HFFc6 (cell line): ENCODE measurements at places on chromosomes 2 and 18. TPM values are rescaled to one million over a fixed set of nuclear protein-coding genes. Genes with fewer than 3 reads are reported as not detected.

PTPRN gene
- 4.3 and 16.6 TPM in 2 replicates for total RNA-seq

CD8B2 gene
- not detected in 3 replicates for total RNA-seq

RGPD4 gene
- 0.05 and 0.09 TPM in 2 replicates for total RNA-seq

ABHD1 gene
- total RNA-seq = not detected in 3 replicates

ESPNL gene
- total RNA-seq = 1.5 to 3.9 TPM (median 1.6 TPM) in 3 replicates

CRYGC gene
- total RNA-seq = not detected in 3 replicates

PRSS56 gene
- not detected in 3 replicates for total RNA-seq

ABCB11 gene
- total RNA-seq = not detected in 3 replicates

PCBP1 gene
- 265 to 362 TPM (median 275 TPM) in 3 replicates for total RNA-seq

PROC gene
- not detected in 3 replicates for total RNA-seq

NXPH2 gene
- not detected in 2 replicates for total RNA-seq

RGPD3 gene
- total RNA-seq = not detected in 3 replicates

FSHR gene
- not detected in 3 replicates for total RNA-seq

DNA sequence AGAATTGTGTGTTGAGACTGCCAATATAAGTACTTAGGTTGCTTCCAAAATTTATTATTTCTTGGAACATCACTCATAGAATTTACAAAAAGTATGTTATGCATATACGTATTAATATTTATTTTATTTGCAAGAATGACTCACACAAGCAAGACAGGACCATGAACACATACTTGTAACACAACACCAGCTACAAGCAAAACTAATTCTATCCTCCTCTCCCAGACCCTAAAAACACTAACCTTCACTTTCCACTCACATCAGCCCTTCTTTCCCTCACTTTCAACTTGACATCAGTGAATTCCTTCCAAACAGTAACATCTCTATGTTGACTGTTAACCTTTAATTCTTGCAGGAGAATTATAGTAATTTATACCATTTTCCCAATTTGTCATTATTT is 24.3 kb downstream of the OSBPL1A start:
- DNase-seq = no peak

DNA sequence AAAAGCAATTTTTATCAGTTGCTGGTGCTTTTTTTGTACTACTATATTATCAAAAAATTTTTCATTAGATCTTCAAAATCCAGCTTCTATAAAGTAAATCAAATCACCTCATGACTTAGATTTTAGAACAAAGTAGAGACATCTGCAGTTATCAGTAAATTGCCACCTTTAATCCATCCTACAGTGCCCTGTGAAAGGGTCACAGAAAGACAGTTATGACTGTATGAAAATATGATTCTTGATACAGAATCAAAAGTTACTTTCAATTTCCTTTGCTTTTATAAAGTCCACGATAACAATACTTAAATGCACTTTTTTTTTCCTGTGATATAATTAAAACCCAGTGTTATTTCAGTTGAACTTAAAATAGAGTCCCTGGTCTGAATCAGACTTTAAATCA is 61.4 kb downstream of the PRPF40A start:
- no peak for DNase-seq

DNA sequence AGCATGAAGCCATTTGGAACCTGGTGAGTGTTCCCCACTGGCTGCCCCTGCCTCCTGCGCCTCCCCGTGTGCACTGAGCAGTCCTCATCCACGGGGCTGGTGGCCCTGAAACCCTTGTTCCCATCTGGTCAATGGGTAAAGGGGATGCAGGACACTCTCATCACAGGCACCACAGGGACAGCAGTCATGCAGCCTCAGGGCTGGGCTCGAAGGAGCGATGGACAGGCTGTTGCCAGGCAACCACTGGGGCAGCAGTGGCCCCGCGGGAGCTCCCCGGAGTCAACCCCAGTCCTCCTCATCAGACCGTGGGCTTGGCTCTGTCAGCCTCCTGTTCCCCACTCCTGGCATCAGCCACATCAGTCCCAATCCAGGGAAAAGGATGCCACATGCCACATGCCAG is 509.5 kb downstream of the EIPR1 start:
- DNase-seq = no peak

DNA sequence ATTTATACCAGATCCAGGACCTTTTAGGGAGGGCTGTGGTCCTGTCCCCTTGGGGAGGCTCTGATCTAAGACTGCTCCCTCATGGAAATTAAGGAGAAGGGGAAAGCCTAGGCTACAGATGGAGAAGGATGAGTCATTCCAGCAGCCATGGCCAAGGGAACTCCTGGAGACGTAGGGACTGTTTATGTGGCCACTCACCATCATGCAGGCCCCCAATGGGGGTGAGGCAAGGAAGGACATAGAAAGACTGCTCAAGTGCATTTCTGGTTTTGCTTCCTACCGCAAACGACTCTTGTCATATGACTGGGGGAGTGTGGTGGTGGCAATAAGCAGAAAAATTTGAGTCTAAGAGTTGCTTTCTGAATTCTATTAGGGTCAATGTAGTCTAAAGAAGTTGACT is 54.0 kb upstream of the CYP1B1 start:
- DNase-seq = no peak

GRCh38 chr2:74741629-74742028 is 87.6 kb downstream of the SEMA4F start:
- no peak for DNase-seq

DNA sequence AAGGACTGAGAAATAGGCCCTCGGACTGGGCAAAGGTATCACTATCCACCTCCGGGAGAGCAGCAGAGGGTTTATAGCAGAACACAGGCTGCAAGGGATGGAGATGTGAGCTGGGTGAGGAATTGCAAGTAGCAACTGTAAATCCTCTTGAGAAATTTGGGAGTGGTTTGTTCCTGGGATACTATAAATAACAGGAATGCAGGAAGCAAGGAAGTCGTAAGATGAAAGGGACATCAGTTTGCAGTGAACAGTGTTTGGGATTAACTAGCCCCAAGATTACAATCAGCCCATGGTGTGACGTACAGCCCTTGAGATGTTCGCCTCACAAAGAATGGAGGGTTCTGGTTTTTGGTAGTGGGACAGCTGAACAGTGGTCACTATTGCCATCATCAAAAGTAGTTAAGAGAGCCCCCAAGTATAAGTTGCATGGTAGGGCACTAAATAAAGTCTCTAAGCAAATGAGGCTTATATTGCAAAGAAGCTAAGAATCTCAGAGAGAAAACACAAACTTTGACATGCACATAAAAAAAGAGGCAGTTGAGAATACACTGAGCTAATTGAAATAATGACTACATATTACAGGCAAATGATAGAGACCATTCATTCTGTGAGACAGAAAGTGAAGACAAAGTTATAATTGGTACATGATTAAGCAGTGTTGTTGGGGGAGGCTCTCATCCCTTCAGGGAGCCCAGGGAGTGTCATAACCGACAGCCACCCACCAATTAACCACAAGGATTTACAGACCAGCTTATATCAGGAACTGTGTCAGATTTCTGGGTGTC is 362.5 kb upstream of the ACVR2A start:
- DNase-seq = no peak

DNA sequence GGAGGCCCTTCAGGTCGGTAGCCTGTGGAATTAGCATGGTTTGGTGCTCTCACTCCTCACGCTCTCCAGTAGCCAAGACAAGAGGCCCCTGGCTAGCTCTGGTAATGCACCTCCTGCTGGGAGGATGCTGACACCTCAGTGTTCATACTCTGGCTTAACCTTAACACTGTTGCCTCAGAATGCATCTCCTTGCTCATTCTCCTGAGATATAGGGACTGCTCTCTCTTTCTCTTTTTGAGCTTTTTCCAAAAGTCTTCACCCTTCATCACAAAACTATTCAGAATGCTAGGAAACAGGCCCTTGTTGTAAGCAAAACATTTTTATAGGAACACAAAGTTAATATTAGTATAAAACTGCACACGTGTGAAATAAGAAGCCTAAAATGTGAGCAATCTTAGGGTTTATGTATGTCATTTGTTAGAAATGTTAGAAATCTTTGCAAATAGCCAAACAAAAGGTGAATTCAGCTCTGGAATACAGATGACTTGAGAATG is 17.3 kb upstream of the IMPA2 start:
- peak; percentile 60 for DNase-seq

- DNase-seq = no peak
Measured at GRCh38 chr2:36605273-36605672, 7.3 kb upstream of the FEZ2 start.

- peak; percentile 66 for DNase-seq
Measured at GRCh38 chr2:130827502-130828251, 9.0 kb upstream of the ARHGEF4 start.

- no peak for DNase-seq
Measured at GRCh38 chr2:138757384-138757783, 22.8 kb downstream of the NXPH2 start.

DNA sequence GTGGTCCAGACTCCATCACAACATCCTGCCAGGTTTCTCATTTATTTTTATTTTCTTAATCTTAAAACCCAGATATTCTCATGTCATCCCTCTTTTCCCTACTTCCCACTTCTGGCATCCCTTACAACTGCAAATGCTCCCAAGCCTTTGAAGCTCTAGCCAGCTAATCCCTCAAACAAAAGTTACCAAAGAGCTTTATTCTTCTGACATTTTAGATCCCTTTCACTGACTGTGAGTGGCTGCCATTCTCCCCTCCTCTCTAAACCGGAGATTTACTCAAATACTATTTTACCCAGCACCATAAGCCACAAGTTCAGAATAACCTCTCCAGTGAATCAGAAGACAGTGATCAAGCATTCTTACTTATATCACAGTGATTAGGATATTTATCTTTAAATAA is 569.0 kb upstream of the SYT4 start:
- DNase-seq = no peak

GRCh38 chr18:13893418-13893760 is 21.9 kb downstream of the MC2R start:
- DNase-seq = no peak

DNA sequence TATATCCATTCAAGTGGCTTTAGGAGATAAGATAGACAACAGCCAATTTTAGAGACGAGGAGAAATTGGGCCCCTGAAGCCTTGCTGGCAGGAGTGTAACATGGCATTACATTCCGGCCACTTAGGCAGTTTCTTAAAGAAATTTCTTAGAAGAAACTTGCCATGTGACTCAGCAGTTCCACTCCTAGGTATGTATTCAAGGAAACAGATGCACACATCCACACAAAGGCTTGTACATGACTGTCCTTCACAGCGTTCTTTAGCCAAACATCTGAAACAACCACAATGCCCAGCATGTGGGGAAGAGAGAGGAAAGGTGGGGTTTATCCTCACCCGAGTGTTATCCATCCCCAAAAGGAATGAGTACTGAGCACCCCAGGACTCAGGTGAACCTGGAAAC is 107.1 kb downstream of the NFATC1 start:
- DNase-seq = no peak

DNA sequence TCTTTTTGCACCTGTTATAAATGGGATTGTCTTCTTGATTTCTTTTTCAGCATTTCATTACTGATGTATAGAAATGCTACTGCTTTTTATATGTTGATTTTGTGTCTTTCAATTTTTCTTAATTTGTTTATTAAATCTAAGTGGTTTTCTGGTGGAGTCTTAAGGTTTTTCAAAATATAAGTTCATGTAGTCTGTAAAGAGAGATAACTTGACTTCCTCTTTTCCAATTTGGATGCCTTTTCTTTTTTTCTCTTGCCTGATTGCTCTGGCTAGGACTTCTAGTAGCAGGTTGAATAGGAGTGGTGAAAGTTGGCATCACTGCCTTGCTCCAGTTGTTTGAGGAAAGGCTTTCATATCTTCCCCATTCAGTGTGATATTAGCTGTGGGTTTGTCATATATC is 28.6 kb upstream of the GALNT5 start:
- DNase-seq = no peak

GRCh38 chr2:238727585-238728329 is 120.1 kb upstream of the TWIST2 start:
- DNase-seq = peak; percentile 96

GRCh38 chr2:118322406-118322805 is 234.1 kb downstream of the INSIG2 start:
- no peak for DNase-seq

DNA sequence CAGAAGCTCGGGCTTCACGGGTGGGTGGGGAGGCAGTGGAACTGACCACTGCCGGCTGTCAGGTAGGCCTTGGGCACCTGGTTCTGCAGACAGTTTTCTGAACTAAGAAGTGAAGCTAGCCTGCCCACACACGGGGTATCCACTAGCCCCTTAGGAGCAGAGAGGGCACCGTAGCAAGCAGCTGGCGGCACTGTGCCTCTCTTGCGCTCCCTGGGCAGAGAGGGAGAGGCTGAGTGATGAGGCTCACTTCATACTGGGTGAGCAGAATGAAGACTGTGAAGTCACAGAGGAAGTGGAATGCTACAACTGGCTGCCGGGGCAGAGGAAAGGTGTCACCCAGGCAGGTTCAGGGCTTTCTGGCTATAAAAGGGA is 753 bp downstream of the ITPRIPL1 start:
- no peak for DNase-seq

- no peak for DNase-seq
Measured at GRCh38 chr2:140440815-140441214, 1660.6 kb upstream of the NXPH2 start.

DNA sequence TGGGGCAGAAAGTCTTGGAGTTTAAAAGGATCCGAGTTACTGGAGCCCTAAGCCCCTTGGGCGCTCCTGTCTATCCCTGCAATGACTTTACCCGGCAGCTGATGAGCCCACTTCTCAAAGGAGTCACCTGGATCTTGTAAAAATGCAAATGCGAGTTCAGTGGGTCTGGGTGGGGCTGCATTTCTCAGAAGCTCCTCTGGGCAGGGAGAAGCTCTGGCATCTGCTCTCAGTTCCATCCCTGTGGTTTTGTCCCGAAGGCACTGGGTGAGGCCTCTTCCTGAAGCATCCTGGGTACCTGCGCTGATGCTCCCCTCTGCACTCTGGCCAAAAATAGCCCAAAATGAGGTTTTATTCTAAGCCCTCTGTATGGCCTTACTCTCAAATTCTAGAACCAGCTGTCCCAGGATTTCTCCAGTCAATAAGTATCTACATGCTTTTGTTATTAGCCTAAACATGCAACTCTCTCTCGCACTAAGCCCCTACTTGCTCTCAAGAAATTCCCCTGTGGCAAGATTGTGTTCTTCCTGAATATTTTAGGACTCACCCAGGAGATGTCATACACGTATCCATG is 167.8 kb upstream of the APCDD1 start:
- no peak for DNase-seq

GRCh38 chr18:11724781-11725180 is 35.7 kb downstream of the GNAL start:
- no peak for DNase-seq
